ENCODE measurements at places on chromosomes 16 and 17. TPM values are rescaled to one million over a fixed set of nuclear protein-coding genes. Genes with fewer than 3 reads are reported as not detected.

GRCh38 chr16:86325360-86325759 lies 185.0 kb upstream of the FOXF1 start:
- no peak for DNase-seq

- DNase-seq: no peak
Observed at GRCh38 chr16:11234884-11235702, 20.9 kb downstream of the SOCS1 start.

GRCh38 chr17:8384801-8385378 lies 1.9 kb upstream of the RPL26 start:
- DNase-seq: no peak

- no peak for DNase-seq
Observed at GRCh38 chr16:65314627-65315008, 192.8 kb upstream of the CDH11 start.

DNA sequence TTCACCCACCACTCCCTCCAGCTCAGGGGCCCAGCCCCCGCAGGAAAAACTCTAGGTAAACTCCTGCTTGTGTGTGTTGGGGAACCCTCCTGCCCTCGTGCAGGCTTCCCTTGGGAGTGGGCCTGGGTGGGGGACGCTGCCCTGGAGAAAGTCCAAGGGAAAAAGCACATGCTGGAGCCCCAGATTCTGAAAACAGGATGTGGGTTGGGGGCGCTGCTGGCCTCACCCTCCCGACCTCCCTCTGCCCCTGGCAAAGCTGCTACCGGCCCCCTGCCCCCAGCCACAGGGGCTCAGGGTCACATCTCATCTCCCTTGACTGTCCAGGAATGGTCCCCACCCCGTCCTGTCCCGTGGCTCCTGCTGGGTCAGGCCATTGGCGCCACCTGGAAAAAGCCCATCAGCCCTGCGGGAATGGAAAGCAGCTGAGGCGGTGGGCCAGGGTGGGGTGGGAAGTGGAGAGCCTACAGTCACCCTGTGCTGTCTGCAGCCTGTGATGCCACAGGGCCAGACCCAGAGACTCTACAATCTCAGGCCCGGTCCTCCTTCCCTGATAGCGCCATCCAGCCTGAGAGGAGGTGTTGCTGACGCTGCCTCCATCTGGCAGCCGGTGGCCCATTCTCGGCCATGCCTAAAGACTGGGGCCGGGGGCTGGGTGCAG lies 2.5 kb upstream of the GJD3 start:
- DNase-seq: no peak

GRCh38 chr17:36686123-36686669 lies 84.8 kb downstream of the MRM1 start:
- no peak for DNase-seq

DNA sequence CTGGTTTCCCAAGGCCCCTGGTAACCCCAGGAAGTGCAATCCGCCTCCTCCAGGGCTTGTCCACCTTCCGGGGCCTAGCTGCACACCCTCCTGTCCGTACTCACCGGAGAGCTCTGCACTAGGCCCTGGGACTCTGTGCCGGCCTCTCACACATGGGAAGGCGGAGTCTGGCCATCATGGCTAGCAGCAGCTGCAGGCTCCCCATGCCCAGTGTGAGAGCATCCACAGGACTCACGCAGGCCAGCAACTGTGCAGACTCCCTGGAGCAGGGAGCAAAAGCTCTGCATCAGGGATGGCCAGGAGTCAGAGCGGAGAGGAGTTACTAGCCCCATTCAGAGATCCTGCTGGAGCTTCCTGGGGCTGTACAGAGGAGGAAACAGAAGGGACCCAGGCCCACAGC lies 20.2 kb downstream of the FOXN1 start:
- no peak for DNase-seq

DNA sequence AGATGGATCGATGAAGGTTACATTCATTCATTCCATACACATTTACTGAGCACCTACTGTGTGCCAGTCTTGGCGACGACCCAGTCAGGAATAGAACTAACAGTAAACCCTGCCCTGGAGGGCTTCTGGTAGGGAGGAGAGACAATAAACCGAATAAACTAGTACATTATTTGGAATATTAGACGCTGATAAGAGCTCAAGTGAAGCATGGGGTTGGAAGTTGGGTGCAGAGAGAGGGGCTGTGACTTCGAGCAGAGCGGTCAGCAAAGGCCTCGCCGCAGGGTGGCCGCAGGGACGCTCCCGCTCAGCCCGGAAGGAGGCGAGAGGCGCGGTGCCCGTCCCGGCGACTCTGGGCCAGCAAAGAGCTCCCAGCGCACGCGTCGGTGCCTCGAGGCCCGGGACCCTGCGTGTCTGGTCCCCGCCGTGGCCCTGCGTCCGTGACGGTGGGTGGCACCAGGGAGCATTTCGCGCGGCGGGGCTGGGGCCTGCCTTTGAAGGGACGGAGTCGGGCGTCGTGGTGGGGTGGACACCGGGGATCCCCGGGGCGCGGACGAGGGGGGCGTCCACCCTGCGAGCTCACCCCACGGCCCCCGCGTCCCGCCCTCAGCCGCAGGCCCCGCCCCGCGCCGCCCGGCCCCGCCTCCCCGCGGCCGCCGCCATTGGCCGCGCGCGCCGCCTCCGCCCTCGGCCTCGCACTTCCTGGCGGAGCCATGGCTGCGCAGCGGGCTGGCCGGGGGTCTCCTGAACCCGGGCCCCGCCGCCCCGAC lies at the start of gene KLHL36:
TSS of gene KLHL36 (plus strand) at position 684 of the 767 bp plus-strand sequence. CDS start 2,357 bp downstream, outside the sequence.
- peak; percentile 80 for DNase-seq

- DNase-seq: peak; percentile 27
Observed at GRCh38 chr17:348692-349425, 3.7 kb downstream of the RPH3AL start.

GRCh38 chr16:17273142-17273561 lies 197.6 kb downstream of the XYLT1 start:
- DNase-seq: no peak

DNA sequence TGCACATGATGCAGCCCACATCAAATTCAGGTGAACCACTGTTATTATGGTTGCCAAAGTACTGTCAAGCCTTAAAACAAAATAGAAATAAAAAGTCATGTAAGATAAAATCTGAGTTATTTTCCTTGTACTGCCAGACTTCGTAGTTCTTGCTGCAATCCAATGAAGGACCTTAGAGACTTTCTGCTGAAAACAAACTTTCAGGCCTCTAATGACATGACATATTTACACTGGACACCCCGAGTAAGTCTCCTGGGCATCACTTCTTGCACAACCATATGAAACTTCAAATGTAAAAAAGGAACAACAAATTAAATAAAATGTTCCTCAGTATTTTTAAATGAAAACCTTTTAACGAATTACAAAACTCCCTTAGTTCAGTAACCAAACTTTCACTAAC lies 66.7 kb downstream of the TOX3 start:
- no peak for DNase-seq

DNA sequence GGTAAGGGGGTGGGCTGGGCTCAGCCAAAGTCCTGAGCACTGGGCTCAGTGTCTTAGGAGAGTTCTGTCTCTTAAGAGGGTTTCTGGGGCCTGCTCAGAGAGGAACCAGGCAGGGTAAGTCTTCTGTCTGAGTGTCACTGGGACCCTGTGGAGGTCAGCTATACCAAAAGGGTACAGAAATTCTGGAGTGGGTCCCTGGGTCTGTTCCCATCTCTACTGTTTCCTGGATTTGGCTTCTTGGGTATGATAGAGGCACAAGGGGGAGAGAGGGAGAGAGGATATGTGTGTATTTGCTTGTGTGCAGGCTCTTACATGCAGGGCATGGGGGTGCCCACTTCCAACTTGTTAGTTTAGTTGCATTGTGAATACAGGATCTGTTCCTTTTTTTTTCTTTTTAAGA lies 1.6 kb downstream of the E2F4 start:
- DNase-seq: no peak

DNA sequence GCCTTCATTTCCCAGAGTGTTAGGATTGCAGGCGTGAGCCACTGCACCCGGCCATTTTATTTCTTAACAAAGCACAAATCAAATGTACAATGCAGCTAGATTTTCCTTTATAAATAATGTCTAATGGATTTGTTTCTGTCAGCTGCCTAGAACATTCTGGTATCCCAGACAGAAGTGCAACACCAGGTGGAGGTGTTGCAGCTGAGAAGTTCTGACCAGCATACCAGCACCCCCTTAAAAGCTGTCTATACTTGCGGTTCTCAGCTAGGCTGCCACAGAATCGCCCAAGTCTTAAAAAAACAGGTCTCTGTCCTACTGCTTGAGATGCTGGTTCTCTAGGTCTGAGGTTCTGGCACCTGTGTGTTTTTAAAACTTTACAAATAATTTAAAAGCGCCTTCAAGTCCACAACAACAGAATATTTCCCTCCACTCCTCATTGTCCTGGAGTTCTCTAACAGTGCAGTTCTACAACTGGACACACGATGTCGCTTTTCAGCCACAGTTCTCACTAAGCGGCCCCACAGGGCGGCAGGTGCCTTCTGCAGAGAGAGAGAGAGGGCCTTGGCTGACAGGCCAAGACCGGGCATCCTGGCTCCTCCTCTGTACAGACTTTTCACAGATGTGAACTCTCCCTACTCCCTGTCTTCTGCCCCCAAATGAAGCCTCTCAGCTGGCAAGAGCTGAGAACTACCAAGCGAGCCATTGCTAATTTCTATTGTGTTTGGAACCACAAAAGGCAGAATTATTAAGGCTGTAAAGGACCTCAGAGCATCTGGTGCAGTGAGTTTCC lies 32.6 kb upstream of the MEOX1 start:
- DNase-seq: peak; percentile 77

GRCh38 chr16:82005027-82005830 lies 6.0 kb downstream of the SDR42E1 start:
- DNase-seq: no peak

DNA sequence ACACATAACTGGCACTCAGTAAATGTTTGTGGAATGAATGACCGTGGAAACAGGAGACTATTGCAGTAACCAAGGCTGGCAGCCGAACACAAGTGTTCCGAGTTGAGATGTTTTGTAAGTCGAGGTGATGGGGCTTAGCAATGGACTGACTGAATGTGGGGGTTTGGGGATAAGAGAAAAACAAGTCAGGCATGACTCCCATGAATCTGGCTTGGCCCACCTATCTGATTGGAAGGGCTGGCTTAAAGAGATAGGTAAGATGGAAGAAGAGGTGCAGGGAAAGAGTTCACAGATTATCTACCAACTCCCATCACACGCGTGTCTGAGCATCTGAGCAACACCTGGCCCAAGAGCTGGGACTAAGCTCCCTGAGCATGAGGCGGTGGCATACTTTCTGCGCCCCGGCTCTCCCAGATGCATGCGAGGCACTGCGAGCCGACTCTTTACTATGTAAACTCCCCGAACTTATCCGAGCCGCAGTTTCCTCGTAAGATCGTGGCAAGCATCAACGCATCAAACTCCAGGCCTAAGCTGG lies 539 bp downstream of the IFT20 start:
- no peak for DNase-seq

DNA sequence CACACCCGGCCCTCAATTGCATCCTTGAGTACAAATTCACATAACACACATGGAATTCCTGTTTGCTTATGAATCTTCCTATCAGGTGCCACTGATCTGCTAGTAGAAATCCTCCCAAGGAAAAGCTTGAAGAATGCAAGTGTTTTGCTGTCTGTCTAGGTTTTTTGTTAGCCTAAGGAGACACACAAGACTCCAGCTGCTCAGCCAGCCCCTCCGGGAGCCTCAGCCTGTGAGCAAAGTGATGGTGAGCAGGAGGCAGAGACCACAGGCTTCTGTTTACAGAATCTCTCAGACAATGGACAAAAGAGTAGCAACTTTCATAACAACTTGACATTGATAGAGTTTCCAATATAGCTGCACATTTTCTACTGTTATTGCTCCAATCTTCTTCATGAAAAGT lies 18.4 kb upstream of the PRKCA start:
- no peak for DNase-seq

DNA sequence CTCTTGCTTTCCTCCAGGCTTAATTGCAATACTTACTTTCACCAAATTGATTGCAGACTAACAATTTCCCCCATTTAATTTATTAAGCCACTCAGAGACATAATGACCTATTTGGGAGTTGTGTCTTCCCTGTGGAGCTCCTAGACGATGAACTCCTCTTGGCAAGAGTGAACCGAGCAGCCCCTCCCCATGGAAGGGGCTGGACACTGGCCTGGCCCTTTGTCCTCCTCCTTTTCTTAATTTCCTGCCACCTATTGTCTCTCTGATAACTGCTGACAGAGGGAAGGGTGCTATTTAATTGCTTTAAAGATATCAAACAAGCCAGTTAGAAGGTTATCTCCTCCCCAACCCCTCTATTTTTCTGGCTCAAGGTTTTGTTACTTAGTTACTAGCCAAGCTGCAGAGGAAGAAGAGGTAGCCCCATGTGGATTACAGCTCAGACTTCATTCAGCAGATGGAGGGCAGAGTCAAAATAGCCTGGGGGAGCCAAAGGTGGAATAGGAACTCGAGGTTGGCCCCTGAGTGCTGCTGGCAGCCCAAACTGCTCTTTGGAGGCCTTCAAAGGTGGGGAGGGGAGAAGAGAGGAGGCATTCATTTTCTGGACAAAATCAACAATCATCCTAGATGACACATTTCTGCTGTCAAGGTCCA lies 3.7 kb upstream of the SSTR2 start:
- no peak for DNase-seq

DNA sequence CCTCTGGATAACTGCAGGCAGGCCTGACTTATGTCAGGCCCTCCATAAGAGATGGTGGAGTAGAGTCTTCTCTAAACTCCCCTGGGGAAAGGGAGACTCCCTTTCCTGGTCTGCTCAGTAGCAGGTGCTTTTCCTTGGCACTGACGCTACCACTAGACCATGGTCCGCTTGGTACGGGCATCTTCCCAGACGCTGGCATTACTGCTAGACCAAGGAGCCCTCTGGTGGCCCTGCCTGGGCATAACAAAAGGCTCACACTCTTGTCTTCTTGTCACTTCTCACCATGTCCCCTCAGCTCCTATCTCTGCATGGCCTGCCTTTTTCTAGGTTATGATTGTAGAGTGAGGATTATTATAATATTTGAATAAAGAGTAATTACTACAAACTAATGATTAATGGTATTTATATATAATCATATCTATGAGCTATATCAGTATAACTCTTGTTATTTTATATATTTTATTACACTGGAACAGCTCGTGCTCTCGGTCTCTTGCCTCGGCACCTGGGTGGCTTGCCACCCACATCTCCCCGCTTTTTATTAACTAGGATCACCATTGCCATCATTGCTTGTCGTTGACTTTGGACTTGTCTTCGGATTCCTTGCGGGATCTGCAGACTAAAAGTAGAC lies 59.8 kb upstream of the ARL4D start:
- peak; percentile 71 for DNase-seq

GRCh38 chr16:2250652-2251295 lies 613 bp downstream of the ECI1 start:
- DNase-seq: no peak

- no peak for DNase-seq
Observed at GRCh38 chr17:76738468-76738850, 540 bp downstream of the MFSD11 start.

Gene WNT9B
- 2.1 TPM for polyA plus RNA-seq

Gene NOXO1
- polyA plus RNA-seq: 1.7 TPM

Gene SIRT7
- 18.9 TPM for polyA plus RNA-seq

Gene PRSS27
- 9.7 TPM for polyA plus RNA-seq

Gene HNF1B
- polyA plus RNA-seq: 1.3 TPM

Gene BAIAP2
- polyA plus RNA-seq: 55.6 TPM

Gene C17orf100
- 18.4 TPM for polyA plus RNA-seq

Gene ESRP2
- 0.27 TPM for polyA plus RNA-seq

Gene ITGAD
- not detected for polyA plus RNA-seq

Gene MYO18A
- 75.9 TPM for polyA plus RNA-seq

Measured in spinal cord (tissue), 10 donors.